Urothelium cell line (cell line): ENCODE measurements at places on chromosomes 4 and X.

GRCh38 chr4:135770505-135770904, 1568.9 kb upstream of the PABPC4L start:
- no peak for DNase-seq

DNA sequence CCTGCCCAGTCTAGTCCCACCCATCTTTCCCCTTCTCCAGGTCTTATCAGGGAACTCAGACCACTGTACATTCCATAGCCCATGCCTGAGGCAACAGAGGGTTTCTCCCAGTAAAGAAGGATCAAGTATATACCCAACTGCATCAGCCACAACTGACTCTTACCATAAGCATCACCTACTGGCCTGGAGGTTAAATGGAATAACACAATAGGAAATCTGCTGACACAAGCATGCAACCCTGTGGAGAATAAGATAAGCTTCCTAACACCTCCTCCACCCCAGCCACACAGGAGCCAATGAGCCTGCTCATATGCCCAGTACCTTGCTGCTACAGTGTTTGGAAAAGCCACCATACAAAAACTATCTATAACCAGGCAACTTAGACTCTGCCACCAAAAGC, 34.6 kb upstream of the PLK4 start:
- DNase-seq: no peak

- no peak for DNase-seq
Observed at GRCh38 chrX:152641996-152642395, 4.3 kb downstream of the GABRQ start.

- DNase-seq: no peak
Observed at GRCh38 chrX:77698242-77698641, 87.8 kb downstream of the ATRX start.

DNA sequence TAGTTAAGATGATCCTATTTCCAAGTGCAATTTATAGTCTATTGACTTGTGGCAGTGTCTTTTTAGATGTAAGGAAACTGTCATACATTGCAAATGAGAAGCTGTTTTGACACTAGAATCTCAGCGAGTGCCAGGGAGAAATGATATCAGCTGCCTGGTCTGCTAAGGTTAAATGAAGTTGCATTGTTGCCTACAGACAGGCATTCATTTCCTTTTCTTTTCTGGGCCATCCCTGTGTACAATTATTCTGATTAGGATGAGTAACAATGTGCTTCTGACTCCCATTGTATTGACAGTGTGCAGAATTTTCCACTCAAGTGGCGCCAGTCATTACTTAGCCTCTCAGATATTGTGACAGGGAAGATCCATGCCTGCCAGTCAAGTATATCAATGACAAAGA, 231.2 kb downstream of the GPAT3 start:
- no peak for DNase-seq

DNA sequence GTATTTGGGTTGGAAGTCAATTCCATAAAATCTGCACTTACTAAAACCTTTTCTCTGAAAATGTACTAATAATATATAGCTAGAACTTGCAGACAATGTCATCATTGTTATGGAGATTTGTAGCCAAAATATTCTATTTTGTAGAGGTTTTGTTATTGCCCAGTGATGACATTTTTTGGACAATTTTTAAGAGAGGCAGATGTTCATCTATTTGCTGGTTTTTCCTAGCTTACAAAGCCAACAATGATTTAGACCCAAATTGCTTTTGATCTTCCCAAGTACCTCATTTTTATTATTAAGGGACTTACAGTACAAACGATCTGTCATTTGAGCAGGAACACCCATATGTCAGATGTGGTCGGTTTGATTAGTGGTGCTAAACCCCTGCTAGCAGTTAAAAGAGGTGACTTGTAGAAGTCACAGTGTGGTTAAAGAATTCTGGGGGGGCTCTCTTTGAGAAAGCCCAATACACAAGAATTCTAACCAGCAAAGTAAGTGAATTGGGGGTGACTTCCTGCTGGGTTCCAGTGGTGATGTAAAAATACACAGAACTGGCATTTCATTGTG, 136.2 kb downstream of the KIT start:
- DNase-seq: no peak

GRCh38 chrX:125507119-125507518, 187.4 kb downstream of the TEX13C start:
- DNase-seq: peak; percentile 0

DNA sequence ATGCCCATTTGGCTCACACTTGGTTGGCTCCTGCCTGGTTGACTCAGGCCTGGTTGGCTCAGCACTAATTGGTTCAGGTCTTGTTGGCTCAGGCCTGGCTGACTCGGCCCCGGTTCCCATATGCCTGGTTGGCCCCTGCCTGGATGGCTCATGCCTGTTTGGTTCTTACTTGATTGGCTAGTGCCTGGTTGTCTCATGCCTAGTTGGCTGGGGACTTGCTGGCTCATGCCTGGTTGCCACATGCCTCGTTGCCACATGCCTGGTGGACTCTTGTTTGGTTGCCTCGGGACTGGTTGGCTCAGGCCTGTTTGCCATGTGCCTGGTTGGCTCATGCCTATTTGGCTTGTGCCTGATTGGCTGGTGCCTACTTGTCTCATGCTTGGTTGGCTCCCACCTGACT, 103.7 kb downstream of the APOOL start:
- DNase-seq: no peak

GRCh38 chr4:141786946-141787345, 150.6 kb downstream of the IL15 start:
- DNase-seq: no peak

GRCh38 chr4:140743194-140743931, 12.8 kb downstream of the TBC1D9 start:
- DNase-seq: peak; percentile 19

GRCh38 chrX:93660575-93660974, 12.8 kb downstream of the NAP1L3 start:
- DNase-seq: no peak

GRCh38 chrX:110070970-110071369, 68.1 kb downstream of the TMEM164 start:
- DNase-seq: no peak

DNA sequence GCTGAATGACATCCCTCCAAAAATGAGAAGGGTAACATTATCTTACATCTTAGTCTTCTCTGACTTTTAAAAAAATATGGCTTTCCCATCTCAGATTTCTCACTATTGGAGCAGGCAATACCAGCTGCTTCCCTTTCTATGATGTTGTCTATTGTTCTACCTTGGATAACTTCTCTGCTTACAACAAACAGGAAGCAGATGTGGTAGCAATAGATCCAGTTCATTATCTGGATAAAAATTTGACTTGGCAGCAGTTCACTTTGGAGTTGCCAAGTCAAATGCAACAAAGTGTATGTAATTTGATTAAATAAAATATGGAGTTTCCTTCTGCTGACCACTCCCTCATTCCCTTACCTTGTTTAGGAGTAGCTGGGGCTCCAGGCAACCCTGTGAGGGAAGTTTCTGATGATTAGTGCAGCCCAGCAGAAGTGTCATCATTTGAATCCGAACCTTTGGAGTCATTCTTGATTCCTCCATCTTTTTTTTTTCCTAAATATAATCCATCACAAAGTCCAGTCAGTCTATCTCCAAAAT, 72.0 kb upstream of the GPRIN3 start:
- no peak for DNase-seq

GRCh38 chrX:29662759-29663503, 552.4 kb upstream of the MAGEB2 start:
- DNase-seq: peak; percentile 16

- no peak for DNase-seq
Observed at GRCh38 chr4:177530561-177530960, 88.3 kb upstream of the AGA start.

- DNase-seq: no peak
Observed at GRCh38 chr4:40480291-40480690, 145.2 kb downstream of the CHRNA9 start.

GRCh38 chr4:113471146-113471860, 290.2 kb downstream of the CAMK2D start:
- DNase-seq: no peak

DNA sequence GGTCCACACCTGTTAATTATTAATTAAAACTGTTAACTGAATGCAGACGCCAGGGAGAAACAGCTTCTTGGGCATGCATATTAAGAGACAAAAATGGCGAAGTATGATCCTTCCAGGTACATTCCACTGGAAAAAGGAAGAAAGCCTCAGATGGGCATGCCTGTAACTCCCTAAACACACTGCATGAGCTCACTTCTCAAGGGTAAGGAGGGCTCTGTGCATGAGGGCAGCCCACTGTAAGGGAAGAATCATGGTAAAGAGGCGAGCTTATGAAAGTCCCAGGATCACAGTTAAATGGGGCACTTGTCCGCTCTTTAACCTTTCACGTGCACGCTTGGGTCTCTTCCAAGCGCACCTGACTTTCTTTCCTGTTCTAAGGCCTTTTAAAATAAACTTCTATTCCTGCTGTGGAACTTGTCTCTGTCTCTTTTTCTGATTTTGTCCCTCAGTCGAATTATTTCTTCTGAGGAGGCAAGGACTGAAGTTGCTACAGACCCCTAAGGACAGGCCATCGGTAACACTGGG, 321.7 kb downstream of the PPP1R2C start:
- DNase-seq: no peak

- DNase-seq: no peak
Observed at GRCh38 chr4:36330796-36331195, 49.4 kb downstream of the DTHD1 start.
